Substantia nigra (tissue), 51 donors: ENCODE measurements at places on chromosomes 2 and 18.

DNA sequence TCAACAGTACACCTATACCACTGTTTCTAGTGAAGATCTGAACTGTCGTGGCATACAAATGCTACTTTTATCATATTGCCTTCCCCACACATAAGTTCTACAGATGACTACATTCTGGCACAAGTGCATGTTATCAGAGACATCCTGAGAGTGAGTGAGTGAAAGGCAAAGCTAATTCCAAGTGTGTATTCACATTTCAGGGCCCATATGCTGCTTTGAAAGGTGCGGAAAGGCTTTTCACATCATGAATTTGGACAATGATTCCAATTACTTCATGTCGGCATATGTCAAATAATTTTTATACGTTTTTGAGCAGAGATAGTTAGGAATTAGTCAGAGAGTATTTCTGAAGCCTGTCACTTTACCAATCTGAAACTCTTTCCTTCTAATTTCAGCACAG, 101.7 kb downstream of the GAREM1 start:
- DNase-seq, result no peak

DNA sequence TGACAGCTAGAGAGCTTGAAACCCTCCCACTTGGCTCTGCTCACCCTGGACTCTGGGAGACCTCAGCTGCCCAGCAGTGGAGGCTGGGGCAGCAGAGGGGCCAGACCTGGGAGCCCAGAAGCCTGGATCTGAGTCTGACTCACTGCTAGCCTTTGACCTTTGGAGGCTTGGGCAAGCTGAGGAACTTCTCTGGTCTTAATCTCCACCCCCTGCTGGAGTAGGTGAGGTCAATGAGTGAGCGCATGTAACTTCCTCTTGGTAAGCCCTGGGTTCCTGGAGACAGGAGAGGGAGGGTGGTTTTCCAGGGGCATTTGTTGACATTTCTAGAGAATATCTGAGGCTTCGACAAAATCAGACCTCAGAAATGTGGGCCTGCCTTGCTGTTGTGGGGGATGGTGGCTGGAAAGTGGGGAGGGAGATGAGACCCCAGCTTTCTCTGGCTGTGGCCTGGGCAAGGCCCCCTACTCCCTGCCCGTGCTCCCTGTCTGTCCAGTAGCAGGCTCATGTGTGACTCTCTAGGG, 73.0 kb upstream of the YWHAQ start:
- DNase-seq, result no peak

DNA sequence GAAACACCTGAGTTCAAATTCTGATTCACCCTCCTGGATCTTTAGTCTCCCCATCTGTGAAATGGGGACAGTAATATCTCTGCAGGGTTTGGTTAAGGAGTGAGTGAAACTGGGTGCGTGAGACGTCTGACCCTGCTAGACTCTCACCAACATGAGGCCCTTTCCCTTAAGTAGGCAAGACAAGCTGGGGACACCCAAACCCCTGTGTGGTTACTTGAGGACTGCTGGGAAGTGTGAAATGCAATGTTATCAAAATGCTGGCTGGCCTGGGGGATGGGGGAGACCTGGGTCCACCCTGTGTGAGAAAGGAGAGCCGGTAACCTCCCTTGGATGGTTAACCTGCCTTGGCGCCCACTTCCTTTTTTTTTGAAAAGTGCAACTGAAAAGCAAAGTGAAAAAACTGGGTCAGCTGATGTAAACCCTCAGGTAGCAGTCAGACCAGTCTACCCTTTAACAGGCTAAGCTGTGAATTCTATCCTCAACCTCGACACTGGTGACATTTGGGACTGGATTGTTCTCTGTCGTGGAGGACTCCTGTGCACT, 82.3 kb downstream of the INPP5D start:
- DNase-seq, result no peak

DNA sequence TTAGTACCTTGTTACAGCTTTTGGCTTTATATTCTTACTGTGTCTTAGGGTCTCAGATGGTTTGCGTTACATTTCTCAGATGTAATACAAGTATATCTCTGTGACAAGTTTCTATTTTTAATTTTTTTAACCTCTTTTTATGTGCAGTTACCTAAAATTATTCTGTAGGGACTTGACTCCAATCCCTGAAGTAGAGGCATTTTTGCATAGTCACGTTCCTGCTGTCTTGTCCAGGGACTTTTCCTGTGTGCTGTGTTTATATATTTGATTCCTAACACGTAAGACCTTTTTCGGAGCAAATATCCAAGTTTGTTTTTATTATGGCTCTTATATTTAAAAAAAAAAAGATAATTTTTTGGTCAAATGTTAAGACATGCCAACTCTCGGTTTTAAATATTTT, 71.2 kb upstream of the CHMP1B start:
- no peak for DNase-seq

- no peak for DNase-seq
Measured at GRCh38 chr2:172147944-172148650, 45.4 kb upstream of the DLX2 start.

DNA sequence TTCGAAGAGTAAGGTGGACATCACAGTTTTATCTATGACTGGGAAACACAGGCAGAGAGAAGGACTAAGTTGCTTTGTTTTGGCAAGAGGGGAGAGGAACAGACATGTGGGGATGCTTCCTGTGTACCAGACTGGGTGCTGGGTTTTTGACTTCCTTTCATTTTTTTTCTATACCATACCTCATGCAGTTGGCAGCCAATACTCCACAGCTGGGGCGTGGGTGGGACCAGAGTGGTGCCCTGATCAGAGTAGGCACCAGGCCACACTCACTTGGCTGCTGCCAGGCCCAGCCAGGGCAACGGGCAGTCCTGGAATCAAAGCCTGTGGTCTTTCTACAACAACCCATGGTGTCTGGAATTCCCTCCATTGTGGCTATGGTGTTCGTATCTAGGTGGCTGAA, 45.2 kb downstream of the SH3RF3 start:
- DNase-seq, result no peak

GRCh38 chr2:134224005-134224404, 29.9 kb upstream of the MGAT5 start:
- no peak for DNase-seq

DNA sequence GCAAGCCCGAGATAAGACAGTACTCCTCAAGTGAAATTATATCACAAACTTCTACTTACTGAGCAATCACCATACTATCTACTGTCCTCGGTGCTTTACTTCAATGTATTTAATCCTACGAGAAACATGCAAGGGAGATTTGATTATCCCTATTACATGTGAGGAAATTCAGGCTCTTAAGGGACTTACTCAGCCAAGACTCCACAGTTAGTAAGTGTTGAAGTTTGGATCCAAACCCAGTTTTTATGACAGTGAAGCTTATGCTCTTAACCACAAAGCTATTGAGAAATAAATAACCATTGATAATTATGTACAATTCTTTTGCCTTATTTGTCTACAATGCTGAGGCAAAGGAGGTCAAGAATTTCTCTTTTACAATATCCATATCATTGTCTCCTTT, 672.9 kb upstream of the ACVR2A start:
- no peak for DNase-seq

DNA sequence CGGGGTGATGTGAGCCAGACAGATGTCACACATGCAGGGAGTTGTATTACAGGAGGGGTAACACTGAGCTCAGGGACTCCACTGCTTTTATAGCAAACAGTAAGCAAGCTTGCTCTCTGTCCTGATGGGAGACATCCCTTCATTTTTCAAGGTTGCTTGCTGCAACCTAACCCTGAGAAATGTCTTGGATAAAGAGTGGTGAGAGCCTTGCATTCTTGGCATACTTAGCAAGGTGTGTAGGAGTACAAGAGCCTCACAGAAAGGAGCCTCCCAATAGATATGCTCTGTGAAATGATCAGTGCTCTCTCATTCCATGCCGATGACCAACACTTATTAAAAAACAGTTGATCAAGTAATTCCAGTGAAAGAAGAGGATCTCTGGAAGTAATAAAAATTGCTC, 8.1 kb downstream of the PFN4 start:
- no peak for DNase-seq

- DNase-seq, result no peak
Measured at GRCh38 chr2:142596334-142597088, 281.0 kb upstream of the KYNU start.

DNA sequence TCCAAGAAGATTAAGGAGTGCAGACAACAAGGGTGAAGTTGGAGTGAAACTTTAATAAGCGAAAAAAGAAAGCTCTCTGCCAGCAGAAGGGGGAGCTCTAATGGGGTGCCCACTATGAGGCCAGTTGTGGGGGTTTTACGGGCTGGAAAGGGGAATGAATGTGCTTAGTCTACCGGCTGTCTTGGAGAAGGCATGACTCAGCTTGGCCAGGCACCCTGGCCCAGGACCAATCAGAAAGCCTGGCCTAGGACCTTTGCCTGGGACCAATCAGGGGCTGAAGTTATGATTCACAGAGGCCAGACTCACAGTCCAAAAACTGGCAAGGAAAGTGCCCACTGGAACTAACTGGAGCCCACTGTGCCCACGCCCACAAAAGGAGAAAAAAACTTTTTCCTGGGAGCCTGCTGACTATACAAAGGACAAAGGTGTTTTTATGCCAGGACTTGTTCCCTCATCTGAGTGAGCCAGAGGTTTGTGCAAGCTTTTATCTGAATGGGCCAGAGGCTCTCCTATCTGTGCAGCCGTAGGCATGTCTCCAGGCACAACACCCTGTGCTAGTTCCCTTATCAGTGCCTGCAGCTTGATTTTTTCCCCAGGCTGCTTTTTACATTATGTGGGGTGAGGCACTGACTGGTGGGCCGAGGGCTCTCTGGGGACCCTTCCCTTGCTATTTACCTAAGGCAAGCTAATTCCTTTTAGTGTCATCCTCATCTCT, 18.6 kb downstream of the CMPK2 start:
- DNase-seq, result no peak

GRCh38 chr2:234996069-234996940, 44.5 kb downstream of the SH3BP4 start:
- DNase-seq, result no peak

DNA sequence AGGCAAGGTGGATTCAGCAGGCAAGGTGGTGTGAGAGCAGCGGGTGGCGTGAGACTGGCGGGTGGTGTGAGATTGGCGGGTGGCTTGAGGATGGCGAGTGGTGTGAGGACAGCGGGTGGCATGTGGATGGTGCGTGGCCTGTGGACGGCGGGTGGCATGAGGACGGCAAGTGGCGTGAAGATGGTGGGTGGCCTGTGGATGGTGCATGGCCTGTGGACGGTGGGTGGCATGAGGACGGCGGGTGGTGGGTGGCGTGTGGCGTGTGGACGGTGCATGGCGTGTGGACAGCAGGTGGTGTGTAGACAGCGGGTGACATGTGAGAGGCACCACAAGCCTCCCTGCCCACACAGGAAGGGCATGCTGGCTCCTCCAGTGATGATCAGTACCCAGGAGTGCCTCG, 186.9 kb upstream of the SALL3 start:
- DNase-seq, result no peak

DNA sequence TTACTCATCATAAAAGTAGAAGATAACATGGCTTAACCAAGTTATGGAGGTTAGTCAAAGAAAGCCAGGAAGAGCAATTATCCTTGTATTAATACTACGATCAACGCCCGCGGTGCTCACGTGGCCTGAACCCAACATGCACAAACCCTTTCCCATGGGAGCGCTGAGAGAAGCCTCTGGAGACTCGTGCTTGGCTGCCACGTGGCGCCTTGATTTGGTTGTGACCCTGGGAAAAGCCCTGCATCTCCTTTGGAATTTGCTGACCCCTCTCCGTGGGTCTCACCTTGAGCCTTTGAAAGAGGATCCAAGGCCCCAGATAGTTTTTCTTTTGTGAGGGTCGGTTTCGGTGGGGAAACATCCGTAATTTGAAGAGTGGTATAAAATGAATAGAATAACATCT, 255.6 kb downstream of the DCDC2C start:
- no peak for DNase-seq

DNA sequence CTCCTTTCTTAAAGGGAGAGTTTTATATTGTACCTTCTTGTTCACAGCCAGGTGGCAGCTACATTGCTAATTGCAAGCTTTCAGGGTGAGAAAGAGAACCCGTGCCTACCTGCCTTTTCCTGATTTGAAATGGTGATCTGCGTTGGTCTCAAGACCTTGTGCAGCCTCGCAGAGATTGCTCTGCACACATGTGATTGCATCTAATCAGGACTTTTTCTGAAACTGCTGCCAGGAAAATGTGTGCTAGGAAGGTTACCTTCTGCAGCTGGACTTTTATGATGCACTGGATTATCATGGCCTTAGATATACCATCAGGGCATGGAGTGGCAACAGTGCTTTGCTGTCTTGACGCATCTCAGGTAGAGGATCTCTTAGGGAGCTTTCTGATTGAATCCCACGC, 45.1 kb downstream of the AGAP1 start:
- DNase-seq, result no peak

DNA sequence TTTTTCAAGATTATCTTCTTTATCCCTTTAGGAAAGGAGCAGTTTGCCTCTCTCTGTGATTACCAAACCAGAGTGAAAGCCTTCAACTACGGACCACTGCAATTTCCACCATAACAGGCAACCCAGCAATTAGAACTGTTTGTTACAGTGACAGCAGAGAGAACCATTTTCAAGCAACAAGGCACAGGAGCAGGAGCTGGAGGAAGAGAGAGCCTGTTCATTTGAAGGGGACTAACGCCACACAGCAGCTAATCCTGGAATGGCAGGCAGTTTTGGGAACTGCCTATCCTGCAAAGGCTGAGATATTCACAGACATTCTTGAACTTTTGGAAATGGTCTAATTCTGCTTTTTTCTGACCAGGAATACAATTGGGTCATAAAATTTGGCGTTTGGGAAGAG, 1541.9 kb upstream of the PIK3C3 start:
- DNase-seq, result peak; percentile 5

DNA sequence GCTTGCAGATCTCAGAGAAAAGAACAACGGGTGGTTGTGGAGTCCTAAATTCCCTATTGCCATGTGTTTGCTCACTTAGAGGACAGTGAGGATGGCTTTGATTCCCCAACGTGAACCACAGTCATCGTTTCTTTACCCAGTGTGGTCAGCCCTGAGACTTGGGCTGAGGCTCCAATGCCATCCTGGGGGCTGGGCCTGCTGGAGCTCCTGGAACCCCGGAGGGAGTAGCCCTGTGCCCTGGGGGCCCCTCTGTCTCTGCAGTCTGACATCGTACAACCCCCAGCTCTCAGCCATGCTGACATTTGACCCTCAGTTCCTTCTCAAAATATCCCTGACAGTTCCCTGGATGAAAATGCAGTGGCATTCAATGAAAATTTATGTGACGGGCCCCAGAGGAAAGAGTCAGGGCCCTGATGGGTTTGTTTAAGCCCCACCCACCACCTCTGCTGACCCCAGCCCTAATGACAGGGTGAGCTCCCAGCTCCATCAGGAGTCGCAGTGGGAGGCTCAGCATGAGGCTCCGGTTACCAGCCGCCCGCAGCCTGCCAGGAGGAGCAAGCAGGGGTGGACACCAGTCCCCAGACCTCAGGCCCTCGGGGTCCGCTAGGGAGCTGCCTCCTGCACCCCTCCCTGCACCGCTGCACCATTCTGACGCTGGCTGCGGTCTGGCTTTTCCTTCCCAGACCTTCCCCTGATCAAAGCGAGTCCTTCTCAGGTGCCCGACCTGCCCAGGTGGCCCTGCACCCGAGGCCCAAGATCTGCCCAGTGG, 120.9 kb downstream of the TWIST2 start:
- DNase-seq, result no peak

- no peak for DNase-seq
Measured at GRCh38 chr2:215917953-215918620, 95.3 kb downstream of the MREG start.

- no peak for DNase-seq
Measured at GRCh38 chr2:127048618-127048935, 58.4 kb downstream of the BIN1 start.

- DNase-seq, result no peak
Measured at GRCh38 chr2:29014811-29015421, 33.8 kb downstream of the TOGARAM2 start.

- DNase-seq, result no peak
Measured at GRCh38 chr18:9741793-9742523, 33.9 kb downstream of the RAB31 start.
